ENCODE measurements at places on chromosomes 12 and 14.

DNA sequence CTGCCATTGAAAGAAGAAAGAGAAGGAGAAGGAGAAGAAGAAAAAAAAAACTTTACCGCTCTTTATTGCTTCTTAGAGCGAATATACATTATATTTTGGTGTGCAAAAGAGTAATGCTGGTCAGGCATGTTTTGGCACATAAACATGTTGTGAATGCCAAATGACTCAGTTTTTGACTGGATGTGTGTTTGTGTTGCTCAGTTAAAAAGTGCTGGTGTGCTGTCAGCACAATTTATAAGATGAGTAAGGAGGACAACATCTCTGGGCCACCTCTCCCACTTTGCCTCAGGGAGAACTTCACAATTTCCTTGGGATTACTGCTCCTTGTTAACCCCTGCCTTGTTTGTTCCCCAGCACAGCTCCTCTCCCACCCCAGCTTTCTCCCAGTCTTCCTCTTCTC is 584.8 kb downstream of the ETNK1 start:
- DNase-seq, result no peak

- DNase-seq, result no peak
These were observed 231.1 kb downstream of the CACNA1C start for GRCh38 chr12:2283916-2284315.

- no peak for DNase-seq
These were observed 159.8 kb downstream of the TGFB3 start for GRCh38 chr14:75821831-75822521.

DNA sequence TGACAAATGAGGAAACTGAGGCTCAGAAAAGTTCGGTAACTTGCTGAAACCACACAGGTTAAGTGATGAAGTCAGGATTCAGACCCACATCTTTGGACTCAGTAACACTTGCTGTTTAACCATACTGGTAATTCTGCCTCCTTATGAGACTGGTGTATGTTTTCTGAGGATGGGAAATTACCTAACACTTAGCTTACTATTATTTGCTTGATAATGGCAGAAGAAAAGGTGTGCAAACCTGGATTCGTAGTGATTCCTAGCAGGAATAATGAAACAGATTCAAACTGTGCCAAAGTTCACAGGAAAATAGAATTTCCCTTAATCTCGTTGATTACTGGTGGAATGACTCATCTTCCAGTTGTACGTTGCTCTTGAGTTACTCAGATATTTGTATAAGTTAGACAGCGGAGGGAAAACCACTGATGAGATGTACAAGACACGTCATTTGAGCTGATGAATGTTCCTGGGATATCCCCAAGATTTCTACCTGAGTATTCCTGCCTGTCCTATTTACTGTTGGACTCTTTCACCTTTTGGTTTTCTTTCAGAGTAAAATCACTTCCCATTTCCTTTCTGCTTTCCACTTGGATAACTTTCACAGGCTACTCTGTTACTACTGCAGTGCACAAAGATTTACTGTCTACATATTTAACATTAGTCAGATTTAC is 37.5 kb downstream of the PRORP start:
- DNase-seq, result no peak

GRCh38 chr14:51145246-51145645 is 50.3 kb upstream of the TRIM9 start:
- DNase-seq, result no peak

DNA sequence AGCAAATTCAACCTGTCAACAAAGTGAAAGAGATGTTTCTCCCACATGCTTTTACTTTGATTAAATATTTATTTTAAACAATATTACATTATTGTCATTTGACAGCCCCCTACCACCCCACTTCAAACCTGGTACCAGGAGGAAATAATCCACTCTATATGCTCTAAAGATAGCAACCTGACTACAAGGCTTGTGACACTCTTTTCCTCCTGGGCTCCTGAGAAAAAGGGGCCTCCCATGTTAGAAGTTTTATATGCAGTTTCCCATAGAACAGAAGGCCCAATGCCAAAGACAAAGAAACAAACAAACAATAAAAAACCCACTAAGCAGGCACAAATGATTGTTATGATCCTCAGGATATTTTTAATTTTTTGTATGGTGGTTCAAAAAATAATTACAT is 73.6 kb downstream of the RPS29 start:
- DNase-seq, result no peak

GRCh38 chr12:92905811-92906554 is 23.1 kb downstream of the EEA1 start:
- DNase-seq, result no peak

DNA sequence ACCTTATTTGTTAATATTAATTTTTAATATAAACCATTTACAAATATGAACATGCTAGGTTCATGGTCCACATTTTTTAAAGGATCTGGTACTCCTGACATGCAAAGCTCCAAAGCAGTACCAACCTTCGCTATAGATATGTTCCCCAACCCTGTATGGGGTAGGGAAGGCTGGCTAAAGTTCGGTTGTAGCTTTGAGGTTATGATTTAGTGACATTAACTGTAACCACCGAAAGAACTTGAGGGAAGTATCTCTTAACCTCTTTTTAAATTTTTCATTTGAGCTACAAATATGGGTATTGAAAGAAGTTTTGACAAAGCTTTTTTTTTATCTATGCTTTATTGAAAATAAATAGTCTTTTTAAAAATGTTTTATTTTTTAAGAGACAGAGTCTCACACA is 115.5 kb downstream of the DYRK2 start:
- DNase-seq, result no peak

- no peak for DNase-seq
These were observed 33.8 kb downstream of the WBP11 start for GRCh38 chr12:14769466-14769968.

- no peak for DNase-seq
These were observed 72.3 kb upstream of the STXBP6 start for GRCh38 chr14:25122211-25122610.

GRCh38 chr14:97977651-97978261 is 1180.6 kb downstream of the VRK1 start:
- DNase-seq, result peak; percentile 67

DNA sequence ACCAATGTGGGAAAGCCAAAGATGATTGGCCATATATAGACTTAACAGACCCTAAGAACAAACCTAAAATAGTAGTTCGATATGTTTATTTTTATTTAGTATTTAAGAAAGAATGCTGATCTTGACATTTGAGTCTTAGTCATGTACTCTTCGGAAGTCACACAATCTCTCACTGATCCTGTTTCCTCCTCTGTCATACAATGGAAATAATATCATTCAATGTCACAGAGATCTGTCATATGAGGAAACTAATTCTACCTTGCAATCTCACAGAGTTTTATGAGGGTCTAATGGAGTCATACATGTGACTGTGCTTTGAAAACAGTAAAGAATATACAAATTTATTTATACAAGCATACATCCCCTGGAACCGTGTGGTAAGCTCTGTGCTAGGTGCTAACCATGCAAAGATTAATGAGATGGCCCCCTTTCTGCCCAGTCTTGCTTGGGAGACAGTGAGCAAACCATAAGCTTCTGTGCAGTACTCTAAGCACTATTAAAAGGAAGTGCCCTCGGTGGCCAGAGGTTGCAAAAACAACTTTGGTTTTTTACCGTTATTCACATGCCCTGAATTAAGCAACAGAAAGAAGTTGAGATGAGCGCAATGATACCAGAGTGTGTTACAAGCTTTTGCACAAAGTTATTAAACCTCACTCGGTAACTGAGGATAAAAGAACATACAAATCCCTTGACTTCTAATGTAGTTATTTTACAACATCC is 1.7 kb upstream of the LIN7A start:
- no peak for DNase-seq

GRCh38 chr12:75603475-75603874 is 92.1 kb upstream of the KRR1 start:
- DNase-seq, result no peak

GRCh38 chr12:38328306-38328895 is 11.8 kb downstream of the ALG10B start:
- no peak for DNase-seq

DNA sequence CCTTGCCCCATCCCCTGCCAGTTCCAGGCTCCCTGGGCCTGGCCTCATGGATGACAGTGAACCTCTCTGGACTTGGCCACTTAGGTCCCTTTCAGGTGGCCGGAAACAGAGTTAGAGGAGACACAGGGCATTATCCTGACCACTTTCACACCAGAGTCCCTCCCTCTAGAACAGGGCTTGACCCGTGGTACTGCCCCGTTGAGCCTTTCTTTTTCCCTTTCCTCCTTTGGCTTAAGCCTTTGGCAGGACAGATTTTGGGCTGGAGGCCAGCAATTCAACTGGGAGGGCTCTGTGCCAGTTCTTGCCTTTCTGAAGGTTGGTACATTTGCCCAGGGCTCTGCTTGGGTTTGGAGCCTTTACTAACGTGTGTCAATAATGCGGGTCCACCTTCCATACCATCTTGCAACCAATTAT is 22.8 kb downstream of the TPCN1 start:
- DNase-seq, result no peak

- peak; percentile 33 for DNase-seq
These were observed 1.3 kb downstream of the ZC3H10 start for GRCh38 chr12:56119361-56119796.

GRCh38 chr14:85533861-85534291 is 3.9 kb downstream of the FLRT2 start:
- no peak for DNase-seq

- DNase-seq, result no peak
These were observed 114.2 kb downstream of the BRMS1L start for GRCh38 chr14:35940291-35940690.

DNA sequence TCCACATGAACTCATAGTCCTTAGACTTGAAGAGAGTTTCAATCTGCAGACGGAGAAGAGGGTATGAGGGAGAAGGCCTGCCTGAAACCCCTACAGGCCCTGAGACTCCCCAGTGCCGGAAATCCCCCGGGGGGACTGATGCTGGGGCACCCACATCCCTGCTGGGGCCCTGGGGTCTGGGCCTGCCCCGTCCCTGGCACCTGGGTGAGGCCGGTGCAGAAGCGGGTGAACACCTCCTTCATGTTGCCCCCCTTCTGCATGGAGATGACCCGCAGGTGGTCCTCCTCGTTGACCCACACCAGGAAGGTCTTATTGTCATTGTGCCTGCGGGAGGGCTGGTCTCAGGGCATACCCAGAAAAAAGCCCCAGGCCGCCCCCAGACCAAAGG is 2.4 kb downstream of the CKB start:
- DNase-seq, result no peak

DNA sequence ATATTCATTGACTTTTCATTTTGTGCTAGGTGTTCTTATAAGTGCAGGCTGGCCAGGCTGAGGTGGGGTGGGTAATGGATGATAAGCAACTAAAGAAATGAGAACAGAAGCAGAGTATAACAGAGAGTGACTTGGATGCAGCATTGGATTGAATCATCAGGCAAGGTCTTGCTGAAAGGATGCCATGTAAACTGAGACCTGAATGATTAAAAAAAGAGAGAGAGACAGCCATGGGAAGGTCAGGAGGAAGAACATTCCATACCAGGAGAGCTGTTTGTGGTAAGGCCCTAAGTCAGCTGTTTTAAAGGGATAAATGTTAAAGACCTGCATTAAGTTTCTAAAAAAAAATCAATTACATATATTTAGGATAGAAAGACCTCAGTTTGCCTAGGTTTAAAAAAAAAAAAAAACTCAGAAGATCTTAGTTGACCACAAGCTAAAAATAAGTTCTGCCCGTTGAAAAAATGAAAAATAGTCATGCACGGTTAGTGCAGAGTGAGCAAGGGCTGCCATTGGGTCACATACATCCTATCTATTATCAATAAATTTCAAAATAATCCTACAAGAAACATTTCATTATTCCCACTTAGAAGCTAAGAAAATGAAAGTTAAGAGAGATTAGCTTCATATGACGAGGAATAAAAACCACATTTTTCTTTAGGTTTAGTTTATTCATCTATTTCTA is 37.2 kb downstream of the IFNG start:
- DNase-seq, result no peak

DNA sequence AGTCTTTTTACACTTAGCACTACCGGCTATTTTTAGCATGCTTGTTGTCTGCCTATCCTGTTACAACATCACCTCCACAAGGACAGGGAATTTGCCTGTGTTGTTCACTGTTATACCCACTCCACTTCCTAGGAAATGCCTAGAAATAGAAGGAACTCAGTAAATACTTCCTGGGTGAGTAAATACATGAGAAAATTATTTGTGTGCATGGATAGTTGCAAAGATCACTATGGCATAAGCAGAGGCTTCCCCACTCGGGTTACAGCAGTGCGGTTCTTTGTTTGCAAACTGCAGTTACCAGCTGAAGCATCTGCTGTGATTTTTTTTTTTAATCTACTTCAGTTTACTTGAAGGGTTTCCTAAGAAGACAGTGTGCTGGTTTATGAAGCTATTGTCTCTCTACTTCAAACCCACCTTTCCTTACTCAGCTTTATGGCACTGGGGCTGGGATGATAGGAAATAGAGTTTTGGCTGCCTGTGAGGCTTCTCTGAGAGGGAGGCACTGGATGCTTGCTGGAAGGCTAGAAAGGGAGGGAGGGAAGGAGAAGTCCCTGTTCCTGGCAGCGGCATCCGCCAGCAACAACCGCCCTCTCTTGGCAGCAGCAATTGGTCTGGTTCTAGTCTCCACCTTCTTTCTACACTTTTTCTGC is 29.0 kb downstream of the PDE6H start:
- no peak for DNase-seq

DNA sequence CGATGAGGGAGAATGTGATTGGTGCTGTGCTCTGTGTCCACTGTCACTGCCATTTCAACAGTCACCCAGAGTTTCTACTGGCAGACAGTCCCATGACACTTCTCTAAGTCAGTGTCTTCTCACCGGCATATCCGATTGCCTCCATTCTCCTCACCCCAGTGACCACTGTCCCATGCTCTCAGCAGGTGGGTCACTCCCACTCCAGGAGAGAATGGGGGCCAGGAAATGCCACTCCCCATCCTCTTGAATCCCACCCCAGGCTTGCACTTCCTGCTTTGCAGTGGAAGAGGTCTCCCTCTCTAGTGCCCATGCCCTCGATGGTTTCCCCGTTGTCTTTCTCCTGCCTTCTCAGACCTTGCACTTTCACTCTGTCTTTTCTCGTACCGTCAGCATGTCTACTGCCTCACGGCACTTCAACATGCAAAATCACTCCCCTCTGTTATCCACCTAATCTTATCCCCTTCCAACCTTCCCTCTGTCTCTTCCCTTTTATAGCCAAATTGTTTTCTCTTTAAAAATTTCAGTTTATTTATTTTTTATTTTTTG is 2.2 kb upstream of the EP400 start:
- DNase-seq, result no peak

DNA sequence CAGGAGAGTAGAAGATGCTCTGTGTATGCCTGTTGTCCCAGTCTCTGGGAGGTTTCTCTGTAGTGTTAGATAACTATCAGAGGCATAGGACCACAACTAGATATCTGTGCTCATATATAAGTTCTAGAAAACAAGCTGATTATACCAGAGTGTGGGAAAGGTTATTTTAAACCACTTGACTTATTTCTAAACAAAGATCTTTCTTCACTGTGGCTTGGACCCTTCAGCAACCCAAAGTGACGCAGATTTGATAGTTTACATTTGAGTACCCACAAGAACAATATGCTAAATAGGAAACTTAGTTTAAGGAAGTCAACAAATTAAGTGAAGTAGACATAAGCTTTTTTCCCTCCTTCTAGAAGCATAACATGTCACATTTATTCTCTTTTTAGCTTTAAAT is 41.3 kb downstream of the RIC8B start:
- DNase-seq, result no peak

- no peak for DNase-seq
These were observed 5.4 kb downstream of the SLC15A4 start for GRCh38 chr12:128818065-128819022.

GRCh38 chr12:98983647-98984046 is 338.6 kb downstream of the APAF1 start:
- no peak for DNase-seq

All from stimulated activated CD4-positive, alpha-beta T cell treated with anti-CD3 and anti-CD28 coated beads, Interleukin-15, amount 100 ng/mL, for 48 hours (primary cell).